Neural crest cell (in vitro differentiated cells): ENCODE measurements at places on chromosomes 2 and 18. TPM values are rescaled to one million over a fixed set of nuclear protein-coding genes. Genes with fewer than 3 reads are reported as not detected.

Gene FEV
- total RNA-seq, result not detected in 2 replicates

DNA sequence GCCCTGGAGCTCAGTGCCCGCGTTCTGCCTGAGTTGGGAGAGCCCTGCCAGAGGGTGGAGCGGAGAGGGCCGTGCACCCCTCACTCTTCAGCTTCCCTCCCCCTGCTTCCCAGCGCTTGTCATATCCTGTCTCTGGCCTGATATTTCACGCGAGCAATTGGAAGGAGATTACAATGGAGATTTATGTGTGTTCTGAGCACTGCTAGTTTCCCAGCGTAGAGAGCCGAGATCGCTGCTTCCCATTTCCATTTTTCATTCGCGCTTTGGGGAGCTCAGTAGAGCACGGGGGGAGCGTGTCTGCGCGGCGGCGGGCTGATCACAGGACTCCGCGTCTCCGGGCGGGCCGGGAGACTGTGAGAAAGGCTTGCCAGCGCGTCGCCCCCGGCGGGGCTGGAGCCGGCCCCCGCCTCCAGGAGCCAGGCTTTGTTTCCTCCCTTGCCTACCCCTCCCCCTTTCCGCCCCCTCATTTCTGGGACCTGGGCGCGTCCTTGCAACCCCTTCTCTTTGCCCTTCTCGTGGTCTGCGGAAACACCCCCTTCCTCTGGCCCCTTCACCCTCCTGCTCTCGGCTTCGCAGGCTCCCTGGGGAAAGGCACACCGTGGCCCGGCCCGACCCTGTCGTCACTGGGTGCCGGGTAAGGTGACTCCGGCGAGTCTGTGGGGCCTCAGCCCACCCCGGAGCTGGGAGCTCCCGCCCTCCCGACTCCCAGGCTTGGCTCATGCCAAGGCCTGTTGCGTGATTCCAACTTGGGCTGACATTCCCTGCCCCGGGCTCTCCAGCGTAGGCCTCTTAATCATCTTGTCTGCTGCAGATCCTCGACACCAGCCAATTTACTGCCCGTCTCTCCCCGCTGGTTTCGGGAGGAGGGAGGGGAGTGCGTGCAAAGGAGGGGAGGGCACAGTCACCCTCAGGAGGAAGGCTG lies 5.8 kb downstream of the DLX2 start:
- peak; percentile 35 for DNase-seq

Gene UGT1A6
- not detected in 2 replicates for total RNA-seq

DNA sequence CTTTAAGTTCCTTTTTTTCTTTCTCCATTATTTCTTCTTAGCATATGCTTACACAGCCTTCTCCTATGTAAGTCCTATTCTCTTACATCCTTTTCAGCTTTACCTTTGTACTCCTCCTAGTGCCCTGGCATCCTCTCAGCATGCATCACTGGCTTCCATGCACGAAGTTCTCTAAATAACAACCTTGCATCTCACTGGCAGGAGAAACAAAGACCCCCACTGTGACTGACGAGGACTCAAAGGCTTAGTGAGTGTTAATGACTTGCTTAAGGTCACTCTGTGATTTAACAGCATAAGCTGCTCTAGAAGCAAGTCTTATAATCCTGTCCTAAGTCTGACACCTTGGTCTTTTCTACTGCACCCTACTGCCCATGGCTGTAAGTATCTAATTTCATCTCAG lies 1236.0 kb upstream of the CELF4 start:
- DNase-seq, result no peak

Gene CYB5A
- 38.1 and 46.5 TPM in 2 replicates for total RNA-seq

GRCh38 chr2:160465002-160465401 lies 28.6 kb downstream of the RBMS1 start:
- no peak for DNase-seq

DNA sequence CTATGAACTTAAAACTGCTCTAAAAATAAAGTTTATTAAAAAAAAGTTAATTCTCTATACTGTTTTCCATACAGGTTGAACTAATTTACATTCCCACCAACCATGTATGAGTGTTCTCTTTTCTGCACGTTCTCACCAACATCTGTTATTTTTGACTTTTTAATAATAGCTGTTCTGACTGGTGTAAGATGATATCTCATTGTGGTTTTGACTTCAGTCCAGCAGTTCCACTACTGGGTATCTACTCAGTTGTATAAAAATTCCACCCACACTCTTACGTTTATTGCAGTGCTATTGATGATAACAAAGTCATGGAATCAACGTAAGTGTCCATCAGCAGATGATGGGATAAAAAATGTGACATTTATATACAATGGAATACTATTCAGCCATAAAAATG lies 33.7 kb downstream of the SPAG16 start:
- DNase-seq, result no peak

DNA sequence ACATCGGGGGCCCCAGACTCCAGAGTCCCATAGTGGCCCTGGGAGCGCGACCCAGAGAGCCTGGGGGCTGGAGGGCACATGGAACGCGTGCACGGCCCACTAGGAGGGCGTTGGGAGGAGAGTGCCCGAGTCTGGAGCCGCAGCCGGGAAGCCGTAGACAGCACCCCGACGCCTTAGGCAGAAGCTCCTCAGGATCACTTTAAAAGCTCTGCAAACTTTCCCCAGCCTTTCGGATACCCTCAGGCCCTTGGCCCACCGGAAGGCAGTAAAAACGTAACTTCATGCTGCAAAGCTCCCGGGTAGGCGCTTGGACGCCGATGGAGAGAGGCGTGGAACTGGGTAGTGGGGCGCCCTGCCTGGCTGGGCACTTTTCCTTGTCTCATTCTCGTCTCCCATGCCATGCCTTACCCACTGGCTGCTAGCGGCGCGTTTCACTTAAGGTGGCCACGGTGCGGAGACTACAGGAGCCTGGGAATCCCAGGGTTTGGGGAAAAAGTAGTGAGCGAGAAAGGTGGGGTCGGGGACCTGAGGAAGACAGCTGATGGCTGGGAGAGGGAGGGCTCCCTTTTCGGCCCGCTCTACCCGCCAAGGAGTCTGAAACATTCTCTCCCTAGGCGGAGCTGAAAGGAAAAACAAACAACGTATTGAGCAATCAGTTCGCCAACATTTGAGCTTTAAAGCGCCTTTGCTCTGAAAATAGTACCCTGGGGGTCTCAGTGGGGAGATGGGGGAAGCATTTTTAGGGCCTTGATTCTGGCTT lies 141.8 kb downstream of the MEIS1 start:
- DNase-seq, result peak; percentile 13

GRCh38 chr2:192007581-192008228 lies 160.8 kb upstream of the CAVIN2 start:
- DNase-seq, result no peak

DNA sequence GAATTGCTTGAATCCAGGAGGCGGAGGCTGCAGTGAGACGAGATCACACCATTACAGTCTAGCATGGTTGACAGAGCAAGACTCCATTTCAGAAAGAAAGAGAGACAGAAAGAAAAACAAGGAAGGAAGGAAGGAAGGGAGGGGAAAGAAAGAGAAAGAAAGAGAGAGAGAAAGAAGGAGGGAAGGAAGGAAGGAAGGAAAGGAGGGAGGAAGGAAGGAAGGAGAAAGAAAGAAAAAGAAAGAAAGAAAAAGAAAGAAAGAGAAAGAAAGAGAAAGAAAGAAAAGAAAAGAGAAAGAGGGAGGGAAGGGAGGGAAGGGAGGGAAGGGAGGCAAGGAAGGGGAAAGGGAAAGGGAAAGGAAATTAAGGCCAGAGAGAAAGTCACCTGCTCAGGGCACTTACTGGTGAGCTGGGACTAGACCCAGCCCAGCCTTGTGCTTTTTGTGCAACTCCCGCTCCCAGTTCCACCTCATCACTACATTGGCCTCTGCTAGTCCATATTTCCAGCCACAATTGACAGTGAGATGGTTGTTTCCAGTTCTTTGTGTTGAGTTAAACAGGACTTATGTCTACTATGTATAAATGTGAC lies 35.7 kb downstream of the MOGAT1 start:
- no peak for DNase-seq

- DNase-seq, result no peak
Observed at GRCh38 chr2:221502270-221503010, 69.7 kb downstream of the EPHA4 start.

Gene SKA1
- total RNA-seq, result 28.9 and 30.3 TPM in 2 replicates

Gene HOXD3
- 1.5 and 1.9 TPM in 2 replicates for total RNA-seq

Gene PLCL1
- total RNA-seq, result 0.32 and 0.72 TPM in 2 replicates

DNA sequence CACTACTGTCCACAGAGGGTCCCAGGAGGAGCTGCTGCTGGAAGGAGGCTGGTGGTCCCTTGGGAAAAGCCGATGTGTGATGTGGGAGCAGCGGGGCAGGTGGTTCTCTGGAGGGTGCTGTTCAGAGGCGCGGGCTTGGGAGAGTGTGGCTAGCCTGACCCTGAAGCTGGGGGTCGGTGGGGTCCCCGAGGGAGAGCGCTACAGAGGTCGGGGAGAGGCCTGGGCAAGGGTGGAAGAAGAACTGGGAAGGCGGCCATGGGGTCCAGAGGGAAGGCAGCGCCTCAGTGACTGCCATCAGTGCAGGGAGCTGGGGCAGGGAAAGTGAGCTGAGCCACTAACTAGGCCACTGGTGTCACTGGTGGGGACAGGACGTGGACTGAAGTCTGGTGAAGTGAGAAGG lies 32.5 kb downstream of the FAM228A start:
- DNase-seq, result no peak

DNA sequence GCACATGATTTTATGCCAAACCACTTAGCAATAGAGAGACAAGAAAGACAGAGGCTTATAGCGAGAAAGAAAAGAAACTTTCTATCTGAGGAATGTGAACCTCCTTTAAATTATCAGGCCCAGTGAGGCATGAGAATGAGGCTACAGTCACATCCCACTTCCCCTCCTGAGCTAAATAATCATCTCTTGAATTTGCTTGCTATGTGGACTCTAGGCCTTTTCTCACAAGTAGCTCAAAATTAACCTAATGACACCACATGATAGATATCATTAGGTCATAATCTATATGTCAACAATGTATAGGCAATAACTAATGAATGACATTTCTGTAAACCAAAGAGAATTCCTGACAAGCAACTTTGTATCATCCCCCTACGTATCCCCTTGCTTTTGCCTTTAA lies 301.5 kb upstream of the MGAT5 start:
- no peak for DNase-seq

DNA sequence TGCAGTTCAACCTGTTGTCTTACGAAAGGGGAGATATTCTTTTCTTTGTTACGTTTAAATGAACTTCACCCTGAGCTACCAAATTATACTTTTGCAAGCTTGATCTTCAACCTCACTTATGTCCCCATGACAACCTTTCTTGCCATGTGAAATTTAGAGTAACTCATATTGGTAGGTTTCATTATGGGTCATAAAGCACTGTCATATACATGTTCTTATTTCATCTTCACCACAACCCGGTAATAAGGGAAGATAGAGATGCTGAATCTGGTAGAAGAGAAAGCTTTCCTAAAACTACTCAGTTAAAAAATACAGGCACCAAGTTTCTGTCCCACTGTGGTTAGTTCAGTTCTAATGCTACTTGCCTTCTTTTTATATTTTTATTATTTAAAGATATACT lies 208.5 kb upstream of the NRP2 start:
- DNase-seq, result no peak

Gene PAPOLG
- total RNA-seq, result 20.4 and 21.1 TPM in 2 replicates

- DNase-seq, result no peak
Observed at GRCh38 chr18:39455285-39455684, 1889.7 kb upstream of the CELF4 start.

DNA sequence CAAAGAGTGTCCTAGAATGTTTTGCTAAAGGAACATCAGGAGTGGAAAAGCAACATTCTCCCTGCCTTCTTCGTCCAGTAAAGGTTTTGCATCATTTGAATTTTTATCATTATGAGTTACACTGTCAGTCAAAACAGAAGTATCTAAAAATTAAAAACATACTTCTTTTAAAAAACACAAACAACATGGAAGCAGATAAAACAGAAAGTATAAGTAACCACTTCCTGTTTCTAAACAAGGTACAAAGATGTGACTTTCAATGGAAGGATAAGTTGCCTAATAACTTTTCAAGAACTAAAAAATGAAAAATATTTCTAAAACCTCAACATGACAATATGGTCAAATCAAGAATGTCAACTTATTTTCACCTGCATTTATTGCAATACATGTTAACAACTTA lies 158.2 kb downstream of the STK39 start:
- DNase-seq, result no peak

DNA sequence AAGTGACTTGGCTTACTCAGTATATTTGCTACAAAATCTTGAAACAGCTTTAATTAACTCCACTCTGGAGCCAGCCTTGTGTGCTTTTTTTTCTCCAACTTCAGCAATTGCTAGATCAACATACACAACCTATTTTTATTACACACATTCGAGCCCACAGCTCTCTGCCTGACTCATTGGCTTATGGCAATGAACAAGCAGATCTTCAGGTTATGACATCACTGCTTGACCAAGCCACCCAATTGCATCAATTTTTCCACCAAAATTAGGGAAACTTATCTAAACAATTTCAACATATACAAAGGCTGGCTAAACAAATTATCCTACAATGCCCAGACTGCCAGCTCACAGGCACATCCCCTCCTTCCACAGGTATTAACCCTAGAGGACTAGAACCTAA lies 39.6 kb upstream of the PDK1 start:
- no peak for DNase-seq

- DNase-seq, result no peak
Observed at GRCh38 chr2:143171817-143172216, 42.6 kb downstream of the ARHGAP15 start.

DNA sequence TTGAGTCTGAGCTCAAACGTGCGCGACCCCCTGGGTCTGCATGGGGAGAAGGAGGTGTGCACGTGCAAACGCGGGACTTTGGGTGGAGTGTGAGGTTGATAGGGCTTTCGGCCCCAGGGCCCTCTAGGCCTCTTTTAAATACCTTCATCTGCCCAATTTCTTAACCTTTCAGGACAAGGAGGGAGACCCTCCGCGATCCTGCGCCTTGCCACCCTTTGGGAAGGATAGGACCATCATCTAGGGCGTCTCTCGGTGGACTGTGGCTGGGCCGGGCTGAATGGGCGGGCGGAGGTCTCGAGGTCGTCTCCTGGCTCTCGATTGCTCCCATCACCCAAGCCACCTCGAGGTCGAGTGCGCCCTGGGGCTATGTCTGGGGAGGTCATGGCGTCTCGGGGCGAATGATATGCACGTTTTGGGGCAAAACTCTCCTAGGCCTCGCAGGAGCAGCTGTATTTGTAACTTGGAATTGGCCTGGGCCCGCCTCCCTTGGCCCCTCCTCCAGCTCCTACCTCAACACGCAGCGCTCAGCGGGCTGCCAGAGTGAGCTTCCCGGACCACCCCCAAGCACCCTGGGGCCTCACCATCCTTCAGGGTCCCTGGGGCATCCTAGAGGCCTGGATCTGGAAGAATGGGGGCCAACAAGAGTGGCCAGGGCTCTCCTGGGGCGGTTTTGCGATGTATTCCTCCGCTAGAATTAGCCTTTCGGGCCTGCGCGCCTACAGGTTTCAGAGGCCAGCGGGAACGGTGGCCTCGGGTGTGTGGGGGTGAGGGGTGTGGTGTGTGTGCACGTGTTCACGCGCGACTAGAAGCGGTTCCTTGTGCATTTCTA lies 8.7 kb upstream of the SIX3 start:
- no peak for DNase-seq

Gene NLRC4
- not detected in 2 replicates for total RNA-seq

GRCh38 chr2:10188211-10188610 lies 65.7 kb downstream of the RRM2 start:
- DNase-seq, result no peak

GRCh38 chr2:210681491-210681890 lies 125.1 kb downstream of the CPS1 start:
- no peak for DNase-seq
